ENCODE measurements at places on chromosomes 5 and 9.

DNA sequence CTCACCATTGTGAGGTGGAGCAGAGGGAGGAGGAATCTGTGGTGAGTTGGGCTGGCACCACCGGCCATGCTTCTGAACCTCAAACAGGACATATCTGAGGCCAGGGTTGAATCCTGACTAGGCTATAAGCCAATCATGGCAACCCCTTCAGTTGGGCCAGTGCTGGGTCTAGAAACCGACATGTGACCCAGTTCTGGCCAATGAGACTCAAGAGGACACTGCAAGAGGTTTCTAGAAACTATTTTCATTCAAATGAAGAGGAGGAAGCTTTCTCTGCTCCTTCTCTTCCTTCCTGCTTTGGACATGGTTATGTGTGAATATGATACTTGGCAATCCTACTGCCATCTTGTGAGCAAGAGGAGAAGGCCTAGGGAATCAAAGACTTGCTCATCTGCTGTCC lies 417.7 kb downstream of the SEMA5A start:
- DNase-seq, result no peak

DNA sequence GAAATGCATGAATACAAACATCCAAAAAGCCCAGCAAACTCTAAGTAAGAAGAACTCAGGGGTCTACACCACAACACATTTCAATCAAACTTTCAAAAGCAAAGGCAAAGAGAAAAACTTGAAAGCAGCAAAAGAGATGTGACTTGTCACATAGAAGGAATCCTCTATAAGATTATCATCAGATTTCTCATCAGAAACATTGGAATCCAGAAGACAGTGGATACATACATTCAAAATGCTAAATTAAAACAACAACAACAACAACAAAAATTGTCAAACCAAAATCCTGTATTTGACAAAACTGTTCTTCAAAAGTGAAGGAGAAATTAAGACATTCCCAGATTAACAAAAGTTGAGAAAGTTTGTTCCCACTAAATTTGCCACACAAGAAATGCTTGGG lies 362.7 kb downstream of the ZNF608 start:
- DNase-seq, result no peak

GRCh38 chr5:39440192-39440957 lies 15.6 kb upstream of the DAB2 start:
- DNase-seq, result no peak

DNA sequence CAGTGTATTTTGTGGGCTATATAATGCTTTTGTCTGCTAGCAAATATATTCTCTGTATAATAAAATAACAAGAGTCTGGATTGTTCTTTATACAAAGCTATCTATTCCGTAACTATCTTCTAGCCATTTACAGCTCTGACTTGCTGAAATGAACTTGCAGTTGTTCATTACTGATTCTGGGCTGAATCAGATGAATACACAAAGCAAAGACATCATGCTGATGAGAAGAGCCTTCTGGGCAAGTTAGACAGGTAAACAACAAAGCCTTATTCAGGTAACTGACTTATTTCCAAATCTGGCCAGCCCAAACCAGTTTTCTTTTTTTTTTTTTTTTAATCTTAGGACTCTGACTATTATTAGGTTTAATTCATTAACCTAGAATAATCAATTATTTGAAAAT lies 255.5 kb downstream of the KIAA0825 start:
- peak; percentile 37 for DNase-seq

GRCh38 chr9:18012170-18012569 lies 433.3 kb downstream of the SH3GL2 start:
- DNase-seq, result no peak

- no peak for DNase-seq
These were observed 44.7 kb upstream of the ITGA1 start for GRCh38 chr5:52743012-52743411.

DNA sequence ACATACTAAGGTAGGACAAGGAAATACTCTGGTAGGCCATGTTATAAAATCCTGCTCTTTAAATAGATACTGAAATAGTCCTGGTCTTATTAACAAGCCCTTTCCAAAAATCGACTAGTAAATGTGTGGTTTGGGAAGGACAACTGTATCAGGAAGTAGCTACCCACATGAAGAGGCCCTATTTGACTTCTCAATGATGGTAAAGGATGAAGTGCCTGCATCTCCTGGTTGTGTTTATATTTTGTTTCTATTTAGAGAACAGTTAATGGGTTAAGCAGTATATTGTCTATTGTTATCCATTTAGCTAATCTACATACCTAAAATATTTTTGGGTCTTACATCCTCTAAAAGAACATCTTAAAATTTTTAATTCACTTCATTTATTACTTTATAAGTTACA lies 12.5 kb downstream of the GDF9 start:
- no peak for DNase-seq

DNA sequence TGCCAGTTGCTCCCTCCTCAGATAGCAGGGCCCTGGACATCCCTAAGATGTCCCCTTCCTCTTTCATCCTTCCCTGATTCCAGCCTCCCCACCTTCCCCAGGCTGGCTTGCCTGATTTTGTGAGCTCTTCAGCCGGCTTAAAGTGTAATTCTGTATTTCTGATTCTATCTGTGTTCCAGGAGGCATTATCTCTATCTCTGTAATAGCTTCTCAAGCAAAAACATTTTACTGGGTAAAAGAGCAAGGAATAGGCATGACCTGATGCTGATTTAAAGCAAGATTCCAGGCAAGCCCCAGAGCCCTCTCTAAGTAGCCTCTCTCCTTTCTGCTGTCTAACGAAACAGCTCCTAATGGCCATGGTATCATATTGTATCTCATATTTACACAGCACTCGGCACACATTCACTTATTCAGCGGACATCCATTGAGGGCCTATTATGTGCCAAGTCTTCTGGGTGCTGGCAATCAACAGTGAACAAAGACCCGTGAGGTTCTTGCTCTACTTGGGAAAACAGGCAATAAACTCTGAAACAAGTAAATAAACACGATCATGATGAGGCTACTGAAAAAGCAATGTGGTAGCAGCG lies 100.9 kb upstream of the MSX2 start:
- DNase-seq, result no peak

GRCh38 chr5:67156976-67157583 lies 39.5 kb downstream of the CD180 start:
- peak; percentile 37 for DNase-seq

- DNase-seq, result no peak
These were observed 32.5 kb upstream of the MIER3 start for GRCh38 chr5:56984445-56984844.

DNA sequence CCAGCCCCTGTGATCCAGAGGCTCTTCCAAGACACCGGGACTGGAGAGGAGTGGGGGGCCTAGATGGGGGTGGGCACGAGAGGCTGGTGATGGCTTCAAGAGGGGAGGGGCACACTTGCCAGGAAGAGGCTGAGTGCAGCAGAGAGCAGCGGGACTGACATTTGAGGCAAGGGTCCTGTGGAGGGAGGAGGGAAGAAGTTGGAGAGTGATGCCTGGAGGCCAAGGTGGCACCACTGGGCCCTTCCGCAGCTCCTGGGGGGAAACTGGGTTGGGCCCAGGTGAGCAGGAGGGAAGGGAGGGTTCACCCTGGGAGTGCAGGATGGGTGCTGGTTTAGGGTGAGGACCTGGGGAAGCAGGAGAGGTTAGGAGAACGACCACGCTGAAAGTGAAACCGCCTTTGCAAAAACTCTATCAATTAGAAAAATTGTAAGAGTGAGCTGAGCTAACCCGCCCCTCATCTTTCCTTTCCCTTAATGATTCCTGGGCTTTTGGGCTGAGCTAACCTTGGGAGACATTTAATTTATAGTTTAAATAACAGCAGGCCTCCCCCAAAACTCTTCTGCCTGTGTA lies 26.2 kb downstream of the ABO start:
- no peak for DNase-seq

DNA sequence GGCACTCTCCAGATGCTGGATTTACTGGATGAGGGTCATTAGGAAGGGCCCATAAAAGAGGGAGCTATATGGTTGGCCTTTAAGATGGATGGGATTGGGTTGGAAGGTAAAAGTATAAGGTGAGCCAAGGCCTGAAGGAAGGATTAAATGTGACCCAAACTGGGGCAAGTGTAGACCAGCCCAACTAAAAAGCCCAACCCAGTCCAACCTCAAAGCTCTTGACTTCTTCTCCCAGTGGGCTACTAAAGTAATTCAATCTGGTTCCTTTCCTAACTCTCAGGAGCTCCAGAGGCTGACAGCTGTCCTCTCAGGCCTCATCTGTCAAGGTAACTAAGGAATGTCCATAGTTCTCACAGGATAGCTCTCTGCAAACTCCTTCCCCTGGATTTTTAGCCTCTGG lies 122.2 kb upstream of the EFNA5 start:
- no peak for DNase-seq

- DNase-seq, result no peak
These were observed 119.0 kb upstream of the DMRT1 start for GRCh38 chr9:722388-722980.
